ENCODE measurements at places on chromosomes 3 and 15. TPM values are rescaled to one million over a fixed set of nuclear protein-coding genes. Genes with fewer than 3 reads are reported as not detected.

COMMD4 gene
- polyA plus RNA-seq, result 244 TPM

DNA sequence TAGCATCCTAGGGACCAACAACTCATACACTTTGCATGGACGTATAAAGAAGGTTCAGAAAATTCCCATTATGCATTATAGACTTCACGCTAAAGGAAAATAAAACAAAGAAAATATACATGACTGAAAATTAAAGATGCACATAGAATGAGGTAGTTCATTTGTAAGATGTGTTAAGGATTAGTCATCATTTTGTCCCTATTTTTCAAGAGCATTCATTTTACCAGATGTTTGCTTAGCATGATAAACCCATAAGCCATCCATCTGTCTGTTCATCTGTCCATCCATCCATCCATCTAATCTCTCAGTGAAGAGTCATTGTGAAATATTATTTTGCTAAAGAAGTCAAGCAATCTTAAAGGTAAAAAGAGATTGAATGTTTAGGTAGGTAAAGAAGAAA lies 80.3 kb downstream of the TFG start:
- no peak for DNase-seq

GRCh38 chr15:68725736-68726135 lies 95.0 kb downstream of the ANP32A start:
- no peak for DNase-seq

- DNase-seq, result peak; percentile 17
These were observed 573 bp downstream of the MME start for GRCh38 chr3:155080692-155081091.

GRCh38 chr15:79010278-79010677 lies 65.4 kb upstream of the CTSH start:
- DNase-seq, result no peak

Measured in endothelial cell of umbilical vein (primary cell).